Uterus (tissue), 4 donors: ENCODE measurements at places on chromosomes 12 and 14. TPM values are rescaled to one million over a fixed set of nuclear protein-coding genes. Genes with fewer than 3 reads are reported as not detected.

- no peaks in the 10 kb centered on the region for H3K27me3 ChIP-seq
- H3K36me3 ChIP-seq = no peaks in the 10 kb centered on the region
- H3K27ac ChIP-seq = no peak overlapping the region
- no peak overlapping the region for H3K4me3 ChIP-seq
- H3K4me1 ChIP-seq = no peaks in the 10 kb centered on the region
Observed at GRCh38 chr12:124157406-124157805, 137.5 kb upstream of the RFLNA start.

DNA sequence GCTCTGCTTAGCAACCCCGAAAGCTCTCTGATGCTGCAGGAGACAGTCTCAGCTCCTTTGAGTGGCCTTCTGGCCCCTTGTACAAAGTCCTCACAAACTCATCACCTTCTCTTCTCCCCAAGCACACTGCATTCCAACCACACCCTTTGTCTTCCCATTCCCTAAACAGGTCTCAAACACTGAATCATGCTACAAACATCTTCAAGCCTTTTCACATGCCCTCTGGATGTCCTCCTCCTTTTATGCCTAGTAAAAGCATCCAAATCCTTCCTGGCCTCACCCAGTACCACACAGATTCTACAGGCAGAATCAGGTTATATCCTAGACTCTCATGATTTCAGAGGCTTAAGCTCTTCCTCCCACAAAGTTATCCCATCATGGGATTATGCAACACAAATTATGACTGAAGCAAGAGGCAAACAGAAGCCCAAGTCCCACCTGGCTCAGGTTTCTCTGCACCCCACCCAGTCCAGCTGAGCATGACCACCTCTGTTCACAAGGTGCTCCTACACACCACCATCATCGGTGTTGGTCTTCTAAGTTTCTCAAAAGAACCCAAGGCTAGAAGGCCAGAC, 61.4 kb upstream of the PCED1B start:
- H3K36me3 ChIP-seq = no peaks in the 10 kb centered on the region
- H3K27ac ChIP-seq = no peak overlapping the region
- DNase-seq = no peak
- H3K4me3 ChIP-seq = no peak overlapping the region
- H3K27me3 ChIP-seq = no peaks in the 10 kb centered on the region

- H3K36me3 ChIP-seq = no peaks in the 10 kb centered on the region
- H3K4me3 ChIP-seq = no peak overlapping the region
- H3K27me3 ChIP-seq = no peaks in the 10 kb centered on the region
Observed at GRCh38 chr12:123828854-123829547, 66.9 kb downstream of the DNAH10 start.

GRCh38 chr14:101313268-101313667, 248.0 kb upstream of the DIO3 start:
- DNase-seq = no peak
- no peak overlapping the region for H3K4me3 ChIP-seq
- H3K36me3 ChIP-seq = no peaks in the 10 kb centered on the region
- H3K27ac ChIP-seq = no peak overlapping the region
- H3K27me3 ChIP-seq = no peaks in the 10 kb centered on the region

DNA sequence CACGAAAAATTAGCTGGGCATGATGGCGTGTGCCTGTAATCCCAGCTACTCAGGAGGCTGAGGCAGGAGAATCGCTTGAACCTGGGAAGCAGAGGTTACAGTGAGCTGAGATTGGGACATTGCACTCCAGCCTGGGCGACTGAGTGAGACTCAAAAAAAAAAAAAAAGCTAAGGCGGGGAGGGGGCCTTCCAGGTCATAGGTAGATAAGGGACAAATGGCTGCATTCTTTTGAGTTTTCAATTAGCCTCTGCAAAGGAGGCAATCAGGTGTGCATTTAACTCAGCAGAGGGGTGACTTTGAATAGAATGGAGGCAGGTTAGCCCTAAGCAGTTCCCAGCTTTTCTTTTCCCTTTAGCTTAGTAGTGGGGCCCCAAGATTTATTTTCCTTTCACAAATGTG, 743 bp upstream of the AACS start:
- DNase-seq = no peak
- no peaks in the 10 kb centered on the region for H3K36me3 ChIP-seq
- H3K4me1 ChIP-seq = no peaks in the 10 kb centered on the region
- H3K27ac ChIP-seq = no peak overlapping the region

ARMH4 gene
- 11.5 TPM for total RNA-seq
